ENCODE measurements at places on chromosomes 1 and 21.
A peak's percentile ranks its signal among the peaks of the same experiment; 100 is the strongest.

GRCh38 chr1:55484173-55484572 is 269.0 kb upstream of the USP24 start:
- DNase-seq = no peak

DNA sequence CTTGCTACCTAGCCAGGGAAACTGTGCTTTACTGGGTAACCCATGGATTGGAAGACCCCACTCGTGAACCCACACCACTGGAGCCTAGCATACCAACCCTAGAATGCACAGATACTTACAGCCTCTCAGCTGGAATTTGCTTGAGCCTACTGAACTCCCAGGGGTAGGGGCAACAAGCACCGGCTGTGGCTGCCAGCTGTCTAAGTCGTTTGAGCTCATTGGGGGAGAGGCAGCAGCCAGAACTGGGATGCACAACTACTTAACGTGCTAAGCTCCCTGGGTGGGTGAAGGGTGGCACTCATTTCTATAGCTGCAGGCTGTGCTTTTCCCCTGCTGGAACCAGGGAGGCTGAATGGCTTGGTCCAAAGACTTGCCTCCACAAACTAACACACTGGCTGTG is 212.4 kb downstream of the ZNF648 start:
- no peak for DNase-seq

DNA sequence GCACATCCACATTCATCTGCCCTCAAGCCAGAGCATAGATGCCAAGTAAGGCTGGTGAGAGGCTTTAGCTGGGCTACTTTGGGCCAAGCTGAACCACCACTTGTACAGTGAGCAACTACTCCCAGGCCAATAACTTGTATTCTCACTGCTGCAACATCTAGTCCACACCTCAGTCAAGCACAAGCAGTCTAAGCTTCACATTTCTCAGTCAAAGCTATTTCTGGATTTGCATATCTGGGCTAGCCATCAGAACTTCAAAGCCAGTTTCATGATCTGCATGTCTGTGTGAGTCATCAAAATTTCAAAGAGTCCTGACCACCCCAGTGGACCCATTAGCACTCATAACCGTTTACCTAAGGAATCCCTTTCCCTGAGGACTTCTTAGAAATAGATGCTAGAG is 77.7 kb upstream of the DIRAS3 start:
- DNase-seq = peak; percentile 40

GRCh38 chr1:236284291-236284721 is 2.5 kb upstream of the ERO1B start:
- DNase-seq = peak; percentile 18
